ENCODE measurements at places on chromosomes 3 and 15. TPM values are rescaled to one million over a fixed set of nuclear protein-coding genes. Genes with fewer than 3 reads are reported as not detected.
A peak's percentile ranks its signal among the peaks of the same experiment; 100 is the strongest.

DNA sequence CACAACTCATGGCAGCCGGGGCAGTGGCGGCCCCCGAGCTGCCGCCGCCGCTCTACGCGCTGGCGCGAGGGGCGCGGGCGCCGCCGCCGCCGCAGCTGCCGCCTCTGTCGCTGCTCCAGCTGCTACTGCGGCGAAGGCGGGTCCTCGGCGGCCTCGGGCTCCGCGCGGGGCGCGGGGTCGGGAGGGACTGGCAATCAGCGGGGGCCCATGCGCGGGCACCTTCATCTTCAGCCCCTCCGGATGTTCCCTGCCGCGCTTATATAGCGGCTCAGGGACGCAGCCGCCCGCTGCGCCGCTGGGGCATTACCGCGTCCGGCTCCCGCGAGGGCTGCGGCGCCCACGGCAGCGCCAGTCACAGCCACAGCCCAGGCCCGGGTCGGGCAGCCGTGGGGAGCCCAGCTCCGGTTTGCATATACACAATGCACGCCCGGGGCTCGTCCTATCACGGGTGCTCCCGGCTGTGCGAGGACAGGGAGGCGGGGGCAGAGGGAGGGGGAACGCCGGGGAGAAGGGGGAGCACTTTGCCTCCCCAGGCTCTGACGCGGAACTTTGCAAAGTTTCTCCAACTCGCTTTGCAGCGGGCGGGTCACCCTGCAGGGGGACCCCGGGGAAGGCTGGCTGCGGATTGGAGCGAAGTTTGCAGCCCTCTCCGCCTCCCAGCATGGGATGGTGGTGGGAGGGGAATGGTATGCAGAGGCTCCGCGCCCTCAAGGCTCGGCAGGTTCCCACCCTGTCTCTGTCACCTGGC is at the start of gene VGLL3:
TSS of gene VGLL3 (minus strand) at position 416 of the 748 bp plus-strand sequence. CDS start at position 10, 406 bp downstream.
- H3K27ac ChIP-seq, result peak within 1 kb of the TSS; percentile 65
- peaks cover 21% of the 10 kb centered on the region for H3K4me1 ChIP-seq
- DNase-seq, result peak; percentile 76
- peaks cover 29% of the 10 kb centered on the region for H3K27me3 ChIP-seq

DNA sequence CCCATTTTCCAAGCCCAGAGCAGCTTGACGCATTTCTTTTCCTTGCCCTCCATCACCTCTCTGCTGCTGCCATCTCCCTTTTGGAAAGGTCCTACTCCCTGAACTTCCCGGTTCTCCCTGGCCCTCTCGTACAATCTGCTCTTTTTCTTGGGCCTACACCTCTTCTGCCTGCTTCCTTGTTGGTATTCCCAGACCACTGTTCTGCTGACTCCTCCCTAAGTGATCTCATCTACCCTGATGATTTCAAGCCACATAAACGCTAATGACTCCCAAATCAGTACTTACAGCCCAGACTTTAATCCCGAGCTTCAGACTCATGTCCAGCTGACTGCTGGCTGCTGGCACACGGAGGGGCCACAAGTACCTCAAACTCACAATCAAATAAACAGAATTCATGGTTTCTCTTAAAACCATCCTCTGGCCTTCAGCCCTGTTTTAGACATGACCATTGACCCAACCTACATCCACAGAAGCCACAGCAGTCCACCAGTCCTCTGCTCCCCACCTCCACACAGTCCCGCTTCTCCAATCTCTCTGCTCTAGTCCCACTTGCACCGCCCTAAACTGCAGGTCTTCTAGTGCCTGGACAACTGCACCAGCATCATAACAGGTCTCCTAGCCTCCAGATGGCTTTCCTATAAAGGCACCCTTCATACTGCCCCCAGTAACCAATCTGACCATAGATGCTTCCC is 57.6 kb downstream of the AAGAB start:
- H3K4me3 ChIP-seq, result no peak overlapping the region
- H3K4me1 ChIP-seq, result peaks cover 40% of the 10 kb centered on the region
- DNase-seq, result no peak
- H3K36me3 ChIP-seq, result peaks cover 23% of the 10 kb centered on the region
- no peak overlapping the region for H3K27ac ChIP-seq

Gene CTXN2
- total RNA-seq, result not detected

DNA sequence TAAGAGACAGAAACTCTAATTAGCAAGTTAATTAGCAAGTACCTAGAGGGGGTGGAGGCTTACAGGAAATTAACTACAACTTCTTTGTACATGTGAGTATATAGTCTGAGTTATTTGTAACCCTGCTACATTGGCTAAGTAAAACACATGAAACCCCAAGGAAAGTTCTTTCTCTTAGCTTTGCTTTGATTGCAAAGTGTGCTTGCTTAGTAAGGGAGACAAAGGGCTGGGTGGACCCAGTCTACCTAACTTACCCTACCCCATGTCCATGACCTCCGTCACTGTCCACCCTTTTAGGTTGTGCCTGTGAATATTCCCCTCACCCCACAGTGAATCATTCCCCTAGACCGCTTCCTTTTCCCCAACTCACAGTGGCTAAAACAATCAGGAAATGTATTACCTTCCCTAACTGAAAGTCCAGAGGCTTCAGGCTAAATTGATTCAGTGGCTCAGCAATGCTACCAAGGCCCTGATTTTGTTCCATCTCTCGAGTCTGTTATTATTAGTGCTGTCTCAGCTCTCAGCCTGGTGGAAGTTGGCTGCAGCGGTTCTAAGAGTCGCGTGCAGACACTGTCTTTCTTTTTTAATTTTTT is 31.1 kb upstream of the RYR3 start:
- no peak overlapping the region for H3K27ac ChIP-seq
- no peaks in the 10 kb centered on the region for H3K36me3 ChIP-seq
- no peak for DNase-seq
- H3K4me1 ChIP-seq, result no peaks in the 10 kb centered on the region
- H3K4me3 ChIP-seq, result no peak overlapping the region
- peaks cover 6% of the 10 kb centered on the region for H3K27me3 ChIP-seq

Gene CLDN18
- total RNA-seq, result not detected

DNA sequence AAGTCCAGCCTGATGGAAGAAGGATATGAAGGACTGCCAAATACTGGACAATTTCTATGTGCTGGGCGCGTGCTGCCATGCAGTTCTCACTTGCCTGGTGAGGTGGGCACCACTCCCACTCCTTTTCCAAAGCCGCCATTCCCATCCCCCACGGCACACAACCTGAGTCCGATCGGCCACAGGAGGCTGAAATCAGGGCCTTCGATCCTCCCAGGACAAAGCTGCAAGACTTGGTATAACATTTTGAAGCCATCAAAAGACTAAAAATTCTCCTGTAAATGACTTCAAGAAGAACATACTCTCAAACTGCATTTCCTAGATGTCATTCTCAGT is 3.1 kb upstream of the MAP6D1 start:
- H3K36me3 ChIP-seq, result peaks cover 30% of the 10 kb centered on the region
- no peak overlapping the region for H3K4me3 ChIP-seq
- H3K27ac ChIP-seq, result no peak overlapping the region
- H3K4me1 ChIP-seq, result peaks cover 13% of the 10 kb centered on the region
- DNase-seq, result no peak

GRCh38 chr3:115671761-115672455 is 48.6 kb downstream of the GAP43 start:
- H3K4me1 ChIP-seq, result no peaks in the 10 kb centered on the region
- peak overlapping the region; percentile 40 for H3K27ac ChIP-seq
- H3K27me3 ChIP-seq, result no peaks in the 10 kb centered on the region
- H3K4me3 ChIP-seq, result no peak overlapping the region
- H3K36me3 ChIP-seq, result no peaks in the 10 kb centered on the region
- DNase-seq, result no peak

Gene NR1I2
- total RNA-seq, result not detected

DNA sequence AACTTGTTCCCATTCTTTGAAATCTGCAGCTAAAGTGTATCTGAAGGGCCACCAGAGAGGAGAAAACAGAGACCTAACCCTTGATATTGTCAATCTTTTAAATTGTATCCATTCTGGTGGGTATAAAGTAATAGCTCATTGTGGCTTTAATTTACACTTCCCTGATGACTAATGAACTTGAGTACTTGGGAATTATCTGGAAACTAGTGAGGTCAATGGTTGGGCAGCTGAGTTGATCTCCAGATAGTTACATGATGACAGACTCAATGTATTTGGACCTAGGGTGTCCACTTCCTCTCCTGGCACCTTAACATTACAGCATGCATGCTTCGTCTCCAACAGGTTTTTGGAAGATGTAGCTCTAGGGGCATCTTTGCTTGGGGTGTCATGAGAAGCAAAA is 195.2 kb downstream of the PDCD6IP start:
- no peak for DNase-seq
- H3K4me3 ChIP-seq, result no peak overlapping the region
- no peaks in the 10 kb centered on the region for H3K4me1 ChIP-seq
- H3K36me3 ChIP-seq, result no peaks in the 10 kb centered on the region
- no peak overlapping the region for H3K27ac ChIP-seq
- no peaks in the 10 kb centered on the region for H3K27me3 ChIP-seq

Gene SLC9C1
- total RNA-seq, result not detected

GRCh38 chr15:37586976-37587375 is 347.5 kb upstream of the TMCO5A start:
- no peaks in the 10 kb centered on the region for H3K36me3 ChIP-seq
- no peak for DNase-seq
- no peak overlapping the region for H3K27ac ChIP-seq
- no peaks in the 10 kb centered on the region for H3K4me1 ChIP-seq
- H3K4me3 ChIP-seq, result no peak overlapping the region

Gene CCR9
- 2.9 TPM for total RNA-seq

Gene ZNF660
- 4.4 TPM for total RNA-seq

- no peak overlapping the region for H3K4me3 ChIP-seq
- H3K36me3 ChIP-seq, result no peaks in the 10 kb centered on the region
- no peaks in the 10 kb centered on the region for H3K27me3 ChIP-seq
- DNase-seq, result no peak
Measured at GRCh38 chr3:643376-643775, 446.8 kb downstream of the CHL1 start.

DNA sequence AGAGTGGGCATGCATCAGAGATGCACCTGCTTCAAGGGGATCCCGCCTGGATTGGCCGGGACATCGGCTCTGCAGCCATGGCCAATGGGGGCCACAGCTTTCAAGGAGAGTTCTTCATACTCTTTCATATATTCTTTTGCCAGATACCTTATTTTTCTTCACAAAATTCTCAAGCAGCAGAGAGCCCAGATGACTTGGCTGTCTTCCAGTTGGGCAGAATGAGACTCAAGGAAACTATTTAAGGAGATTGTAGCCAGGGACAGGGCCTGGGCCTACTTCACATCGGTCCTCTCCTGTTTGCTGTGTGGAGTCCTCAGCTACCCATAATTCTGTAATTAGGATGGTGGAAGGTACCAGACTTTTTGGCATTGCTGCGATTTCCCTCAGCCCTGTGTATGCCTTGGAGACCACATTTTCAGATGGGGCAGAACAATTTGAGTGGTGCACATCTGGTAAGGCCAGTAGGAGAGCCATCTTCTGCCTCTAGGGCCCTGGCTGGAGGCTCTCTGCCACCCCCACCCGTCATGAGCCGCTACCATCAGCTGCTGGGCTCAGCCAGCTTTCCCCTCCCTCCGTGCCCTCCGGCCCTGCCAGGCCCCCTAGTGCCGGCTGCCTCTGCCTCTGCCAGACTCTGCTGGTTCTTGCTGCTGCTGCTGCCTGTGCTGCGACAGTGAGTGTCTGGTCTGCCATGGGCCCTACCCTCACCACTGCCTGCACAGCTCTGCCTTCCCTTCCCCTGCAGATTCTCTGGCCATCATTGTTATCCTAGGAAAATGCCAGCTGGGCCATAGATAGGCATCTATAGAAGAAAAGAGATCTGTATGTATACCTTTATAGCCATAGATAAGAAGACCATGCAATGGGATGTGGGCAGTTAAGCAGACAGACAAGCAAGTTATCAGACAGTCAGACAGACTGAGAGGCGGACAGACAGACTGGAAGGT is 6.7 kb downstream of the PLIN1 start:
- H3K36me3 ChIP-seq, result no peaks in the 10 kb centered on the region
- no peak overlapping the region for H3K27ac ChIP-seq
- DNase-seq, result no peak
- H3K4me1 ChIP-seq, result no peaks in the 10 kb centered on the region

GRCh38 chr15:97976766-97977503 is 16.4 kb downstream of the ARRDC4 start:
- no peak overlapping the region for H3K4me3 ChIP-seq
- no peaks in the 10 kb centered on the region for H3K4me1 ChIP-seq
- no peak overlapping the region for H3K27ac ChIP-seq
- H3K27me3 ChIP-seq, result no peaks in the 10 kb centered on the region
- no peak for DNase-seq
- H3K36me3 ChIP-seq, result peaks cover 24% of the 10 kb centered on the region

Gene BFSP2
- total RNA-seq, result 1.5 TPM

Gene DPPA2
- not detected for total RNA-seq

GRCh38 chr3:69683082-69683806 is 56.0 kb upstream of the MITF start:
- H3K27ac ChIP-seq, result no peak overlapping the region
- H3K4me3 ChIP-seq, result no peak overlapping the region
- no peaks in the 10 kb centered on the region for H3K27me3 ChIP-seq
- H3K36me3 ChIP-seq, result no peaks in the 10 kb centered on the region
- H3K4me1 ChIP-seq, result no peaks in the 10 kb centered on the region

Gene ZBTB47
- total RNA-seq, result 13.5 TPM

- no peak for DNase-seq
- H3K4me3 ChIP-seq, result no peak overlapping the region
- H3K36me3 ChIP-seq, result no peaks in the 10 kb centered on the region
- no peaks in the 10 kb centered on the region for H3K4me1 ChIP-seq
- no peaks in the 10 kb centered on the region for H3K27me3 ChIP-seq
Measured at GRCh38 chr3:149101641-149102040, 15.3 kb upstream of the HLTF start.

GRCh38 chr3:142890592-142890991 is 1.7 kb upstream of the PCOLCE2 start:
- no peak overlapping the region for H3K27ac ChIP-seq
- H3K36me3 ChIP-seq, result no peaks in the 10 kb centered on the region
- H3K27me3 ChIP-seq, result peaks cover 64% of the 10 kb centered on the region
- H3K4me1 ChIP-seq, result peaks cover 19% of the 10 kb centered on the region
- no peak overlapping the region for H3K4me3 ChIP-seq
- no peak for DNase-seq

- H3K27me3 ChIP-seq, result no peaks in the 10 kb centered on the region
- no peaks in the 10 kb centered on the region for H3K4me1 ChIP-seq
- no peak overlapping the region for H3K27ac ChIP-seq
- no peak overlapping the region for H3K4me3 ChIP-seq
- DNase-seq, result no peak
Measured at GRCh38 chr3:9878700-9879099, 1.4 kb downstream of the CIDEC start.

DNA sequence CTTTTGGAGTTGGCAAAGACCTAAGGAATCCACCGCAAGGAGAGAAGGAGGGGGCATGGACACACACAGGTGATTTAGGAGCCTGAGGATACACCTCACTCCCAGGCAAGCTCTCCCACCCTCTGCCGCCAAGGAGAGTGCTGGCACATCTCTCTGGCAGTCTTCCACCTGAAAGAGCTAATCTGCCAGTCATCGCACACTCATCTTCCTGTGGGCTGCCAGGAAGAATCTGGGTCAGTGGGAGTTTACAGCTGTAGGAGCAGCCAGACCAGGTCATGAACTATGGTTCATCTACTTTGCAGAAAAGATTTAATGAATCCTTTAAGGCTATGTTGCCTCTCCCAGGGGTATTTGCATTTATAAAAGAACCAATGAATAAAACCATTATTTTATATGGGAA is 170.6 kb upstream of the TSC22D2 start:
- no peaks in the 10 kb centered on the region for H3K27me3 ChIP-seq
- no peak overlapping the region for H3K27ac ChIP-seq
- DNase-seq, result no peak
- H3K4me3 ChIP-seq, result no peak overlapping the region
